ENCODE measurements at places on chromosomes 12 and 14. TPM values are rescaled to one million over a fixed set of nuclear protein-coding genes. Genes with fewer than 3 reads are reported as not detected.

Gene KIF26A
- 96.9 TPM for total RNA-seq

Gene HOTAIR
- 1.4 TPM for total RNA-seq

Gene GPR84
- 0.41 TPM for total RNA-seq

Gene MYO1H
- 4.4 TPM for total RNA-seq

Gene LRP1-AS
- 0.46 TPM for total RNA-seq

Gene SLC10A1
- total RNA-seq, result not detected

Gene C14orf39
- 3.8 TPM for total RNA-seq

Gene AMDHD1
- not detected for total RNA-seq

- H3K4me1 ChIP-seq, result peaks cover 20% of the 10 kb centered on the region
- peaks cover 28% of the 10 kb centered on the region for H3K36me3 ChIP-seq
- peaks cover 3% of the 10 kb centered on the region for H3K27me3 ChIP-seq
- DNase-seq, result no peak
- no peak overlapping the region for H3K27ac ChIP-seq
These were observed 121.6 kb downstream of the GPR135 start for GRCh38 chr14:59343585-59343984.

- no peak for DNase-seq
- no peaks in the 10 kb centered on the region for H3K4me1 ChIP-seq
- no peaks in the 10 kb centered on the region for H3K36me3 ChIP-seq
- no peak overlapping the region for H3K4me3 ChIP-seq
- no peak overlapping the region for H3K27ac ChIP-seq
- H3K27me3 ChIP-seq, result no peaks in the 10 kb centered on the region
These were observed 69.4 kb upstream of the RHOJ start for GRCh38 chr14:63134801-63135200.

DNA sequence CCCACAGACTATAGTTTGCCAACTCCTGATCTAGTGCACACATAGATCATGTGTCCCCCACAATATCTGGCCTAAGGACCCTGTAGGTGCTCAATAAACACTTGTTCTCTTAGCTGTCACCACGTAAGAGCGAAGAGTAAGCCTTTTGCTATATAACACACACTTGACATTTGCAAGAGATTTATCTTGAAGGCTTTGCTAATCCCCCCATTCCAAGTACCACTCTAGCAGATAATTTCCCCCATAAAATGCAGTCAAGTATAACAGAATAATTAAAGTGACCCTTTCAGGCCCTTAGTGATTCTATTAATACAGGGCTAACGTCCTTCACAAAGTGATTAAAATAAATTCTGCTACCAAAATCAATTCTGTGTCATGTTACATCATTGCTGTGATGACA lies 87.5 kb downstream of the PLXNC1 start:
- DNase-seq, result no peak
- no peak overlapping the region for H3K4me3 ChIP-seq
- peaks cover 2% of the 10 kb centered on the region for H3K4me1 ChIP-seq
- peaks cover 2% of the 10 kb centered on the region for H3K27me3 ChIP-seq
- no peak overlapping the region for H3K27ac ChIP-seq
- no peaks in the 10 kb centered on the region for H3K36me3 ChIP-seq

- no peaks in the 10 kb centered on the region for H3K4me1 ChIP-seq
- H3K27ac ChIP-seq, result no peak overlapping the region
- H3K36me3 ChIP-seq, result peaks cover 8% of the 10 kb centered on the region
- H3K4me3 ChIP-seq, result no peak overlapping the region
These were observed 211.4 kb downstream of the SSPN start for GRCh38 chr12:26406813-26407212.

- H3K4me1 ChIP-seq, result peaks cover 25% of the 10 kb centered on the region
- H3K4me3 ChIP-seq, result peak overlapping the region; percentile 99
- peak overlapping the region; percentile 94 for H3K27ac ChIP-seq
These were observed 390 bp downstream of the BRAP start for GRCh38 chr12:111685322-111685810.

GRCh38 chr12:27780612-27781408 lies 774 bp upstream of the MANSC4 start:
- H3K27me3 ChIP-seq, result peaks cover 10% of the 10 kb centered on the region
- peak overlapping the region; percentile 77 for H3K4me3 ChIP-seq
- H3K36me3 ChIP-seq, result peaks cover 9% of the 10 kb centered on the region
- peak overlapping the region; percentile 53 for H3K27ac ChIP-seq

DNA sequence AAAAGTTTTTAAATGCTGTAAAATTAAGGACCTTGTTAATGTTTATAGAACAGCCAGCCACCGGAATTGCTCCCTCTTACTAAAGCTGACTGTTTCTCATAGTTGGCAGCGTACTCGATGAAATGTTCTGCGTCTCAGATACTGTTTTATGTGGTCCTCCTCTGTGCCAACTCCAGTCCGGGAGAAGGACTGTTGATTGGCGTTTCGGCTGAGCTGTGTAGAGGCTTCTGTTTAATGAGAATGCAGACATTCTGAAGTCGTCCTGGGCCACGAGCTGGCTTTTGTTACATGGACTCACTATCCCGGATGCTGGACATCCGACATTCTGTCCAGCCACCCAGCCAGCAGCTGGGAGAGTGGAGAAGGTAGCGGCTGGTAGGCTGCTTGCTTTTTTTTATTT lies 75.4 kb downstream of the WDR20 start:
- peaks cover 2% of the 10 kb centered on the region for H3K36me3 ChIP-seq
- no peak overlapping the region for H3K4me3 ChIP-seq
- no peak for DNase-seq
- H3K4me1 ChIP-seq, result no peaks in the 10 kb centered on the region

GRCh38 chr14:94363151-94363624 lies 25.2 kb downstream of the SERPINA1 start:
- no peak for DNase-seq
- H3K4me1 ChIP-seq, result peaks cover 4% of the 10 kb centered on the region
- H3K4me3 ChIP-seq, result no peak overlapping the region
- H3K27ac ChIP-seq, result no peak overlapping the region
- no peaks in the 10 kb centered on the region for H3K36me3 ChIP-seq
- no peaks in the 10 kb centered on the region for H3K27me3 ChIP-seq

GRCh38 chr14:93788543-93789227 lies 400 bp upstream of the PRIMA1 start:
- H3K36me3 ChIP-seq, result peaks cover 4% of the 10 kb centered on the region
- no peak overlapping the region for H3K4me3 ChIP-seq
- H3K4me1 ChIP-seq, result peaks cover 9% of the 10 kb centered on the region
- DNase-seq, result peak; percentile 18
- peaks cover 15% of the 10 kb centered on the region for H3K27me3 ChIP-seq

GRCh38 chr14:38206689-38207376 lies 871 bp upstream of the SSTR1 start:
- peaks cover 24% of the 10 kb centered on the region for H3K27me3 ChIP-seq
- peak overlapping the region; percentile 65 for H3K4me3 ChIP-seq
- no peak overlapping the region for H3K27ac ChIP-seq

GRCh38 chr14:100571837-100572236 lies 15.4 kb downstream of the BEGAIN start:
- H3K27me3 ChIP-seq, result peaks cover 6% of the 10 kb centered on the region
- H3K4me3 ChIP-seq, result no peak overlapping the region
- H3K36me3 ChIP-seq, result no peaks in the 10 kb centered on the region
- peaks cover 3% of the 10 kb centered on the region for H3K4me1 ChIP-seq
- H3K27ac ChIP-seq, result no peak overlapping the region
- no peak for DNase-seq

All from endothelial cell (in vitro differentiated cells).